ENCODE measurements at places on chromosomes 4 and X.
A peak's percentile ranks its signal among the peaks of the same experiment; 100 is the strongest.

DNA sequence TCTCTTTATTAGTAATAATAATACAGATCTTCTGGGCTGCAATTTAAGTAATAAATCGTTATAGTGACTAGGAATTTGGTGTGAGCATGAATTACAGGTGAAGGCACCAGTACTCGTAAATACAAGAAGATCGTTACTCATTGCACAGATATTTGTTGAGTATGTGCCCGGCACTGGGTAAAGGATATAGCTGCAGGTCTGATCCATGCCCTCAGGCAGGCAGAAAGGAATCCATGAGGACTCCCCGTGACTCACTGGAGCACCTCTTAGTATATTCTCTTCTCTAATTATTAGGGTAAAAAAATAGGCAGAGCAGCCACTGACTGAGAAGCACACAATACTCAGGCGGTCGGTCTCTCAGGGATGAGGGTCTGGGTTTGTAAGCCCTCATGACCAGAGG, 868.3 kb downstream of the RAB28 start:
- no peak for DNase-seq

DNA sequence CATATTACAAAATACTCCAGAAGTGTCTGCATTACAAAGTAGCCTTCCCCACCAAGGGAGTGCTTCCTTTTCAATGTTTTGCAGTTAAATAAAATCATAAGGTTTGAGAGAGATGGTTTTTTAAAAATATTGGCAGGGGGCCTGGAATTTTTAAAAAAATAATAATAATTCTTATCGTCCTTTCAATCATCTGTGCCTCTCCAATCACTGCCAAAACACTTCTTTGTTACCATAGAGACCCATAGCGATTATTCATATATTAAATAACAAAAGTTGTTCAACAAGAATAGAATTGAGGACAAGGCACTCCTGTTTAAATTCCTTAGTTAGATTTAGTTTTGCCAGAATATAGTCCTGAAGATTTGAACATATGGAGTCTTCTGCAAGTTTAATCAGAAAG, 203.1 kb downstream of the FAT4 start:
- no peak for DNase-seq

DNA sequence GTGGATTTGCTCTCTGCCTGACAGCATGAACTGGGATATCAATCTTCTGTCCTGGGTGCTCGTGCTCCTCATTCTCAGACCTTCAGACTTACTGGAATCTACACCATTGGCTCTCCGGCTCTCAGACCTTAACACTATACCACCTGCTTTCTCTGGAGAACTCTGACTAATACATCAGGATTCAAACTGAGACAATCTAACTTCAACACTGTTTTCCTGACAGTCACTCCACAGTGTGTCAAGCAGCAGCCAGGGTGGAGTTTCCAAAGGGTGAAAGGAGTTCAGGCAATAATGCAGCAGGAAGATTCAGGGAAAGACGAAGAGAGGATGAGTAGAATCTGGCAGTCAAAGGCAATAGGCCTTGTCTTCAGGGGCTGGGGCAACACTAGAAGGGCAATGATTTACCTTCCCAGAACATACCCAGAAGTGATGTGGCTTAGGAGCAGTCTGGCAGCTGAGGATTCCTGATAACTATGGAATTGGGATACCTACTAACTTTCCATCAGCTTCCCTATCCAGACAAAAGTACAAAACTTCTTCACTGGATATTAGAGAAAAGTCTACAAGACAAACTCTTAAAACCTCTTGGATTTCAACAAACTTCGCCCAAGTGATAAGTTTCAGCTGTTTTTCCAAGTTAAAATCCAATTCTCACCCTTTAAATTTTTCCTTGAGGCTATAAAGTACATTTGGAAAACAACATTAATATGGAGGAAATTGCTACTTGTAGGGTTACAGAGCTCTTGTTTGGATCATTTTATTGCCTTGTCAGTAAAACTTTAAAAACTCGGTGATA, 58.4 kb upstream of the SLIT2 start:
- DNase-seq, result no peak

- no peak for DNase-seq
Measured at GRCh38 chr4:165383591-165384073, 4.8 kb downstream of the CPE start.

DNA sequence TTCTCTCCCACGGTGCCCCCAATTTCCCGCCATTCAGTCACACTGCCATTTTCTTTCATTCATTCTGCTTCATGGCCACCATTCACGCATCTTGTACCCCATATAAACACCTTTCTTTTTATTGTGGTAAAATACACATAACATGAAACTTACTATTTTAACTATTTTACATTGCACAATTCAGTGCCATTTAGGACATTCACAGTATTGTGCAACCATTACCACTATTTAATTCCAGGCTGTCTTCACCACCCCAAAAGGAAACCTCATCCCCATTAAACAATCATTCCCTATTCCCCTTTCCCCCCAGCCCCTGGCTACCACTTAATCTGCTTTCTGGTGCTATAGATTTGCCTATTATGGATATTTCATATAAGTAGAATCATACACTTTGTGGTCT, 15.9 kb downstream of the SPACA5 start:
- no peak for DNase-seq

GRCh38 chr4:108317377-108317776, 148.6 kb upstream of the LEF1 start:
- DNase-seq, result no peak

GRCh38 chr4:76459291-76459723, 24.3 kb downstream of the SHROOM3 start:
- no peak for DNase-seq

DNA sequence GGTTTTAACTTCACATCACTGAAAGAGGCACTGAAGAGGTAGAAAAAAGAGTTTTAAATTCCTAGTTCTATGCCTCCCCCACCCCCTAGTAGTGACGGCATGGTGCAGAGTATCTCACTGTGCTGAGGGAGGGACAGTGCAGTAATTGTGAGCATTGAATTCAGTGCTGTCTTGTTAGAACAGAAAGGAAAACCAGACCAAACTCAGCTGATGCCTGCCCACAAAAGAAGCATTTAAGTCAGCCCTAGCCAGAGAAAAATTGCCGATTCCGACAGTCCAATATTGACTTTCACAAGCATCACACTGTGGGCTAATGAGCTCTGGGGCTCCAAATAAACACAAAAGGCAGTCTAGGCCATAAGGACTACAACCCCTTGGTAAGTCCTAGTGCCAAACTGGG, 417.7 kb downstream of the AR start:
- DNase-seq, result no peak

DNA sequence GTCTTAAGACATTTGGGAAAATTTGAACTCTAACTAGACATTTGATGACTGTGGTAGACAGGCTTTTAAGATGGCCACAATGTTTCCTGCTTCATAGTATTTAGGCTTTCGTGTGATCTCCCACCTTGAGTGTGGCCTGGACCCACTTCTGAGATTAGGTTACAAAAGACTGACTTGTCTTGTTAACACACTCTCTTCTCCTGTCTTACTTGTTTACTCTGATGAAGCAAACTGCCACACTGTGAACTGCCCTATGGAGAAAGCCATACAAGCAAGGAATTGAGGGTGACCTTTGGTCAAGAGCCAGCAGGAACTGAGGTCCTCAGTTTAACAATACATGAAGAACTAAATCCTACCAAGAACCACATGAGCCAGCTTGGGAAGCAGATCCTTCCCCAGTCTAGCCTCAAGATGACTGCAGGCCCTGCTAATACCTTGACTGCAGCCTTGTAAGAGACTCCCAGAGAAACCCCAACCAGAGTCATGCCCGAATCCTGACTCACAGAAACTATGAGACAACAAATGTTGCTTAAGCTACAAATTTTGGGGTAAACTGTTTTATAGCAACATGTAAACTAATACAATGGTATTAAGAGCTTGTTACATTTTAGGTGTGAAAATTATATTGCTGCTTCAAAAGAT, 20.3 kb downstream of the UBA6 start:
- DNase-seq, result no peak

DNA sequence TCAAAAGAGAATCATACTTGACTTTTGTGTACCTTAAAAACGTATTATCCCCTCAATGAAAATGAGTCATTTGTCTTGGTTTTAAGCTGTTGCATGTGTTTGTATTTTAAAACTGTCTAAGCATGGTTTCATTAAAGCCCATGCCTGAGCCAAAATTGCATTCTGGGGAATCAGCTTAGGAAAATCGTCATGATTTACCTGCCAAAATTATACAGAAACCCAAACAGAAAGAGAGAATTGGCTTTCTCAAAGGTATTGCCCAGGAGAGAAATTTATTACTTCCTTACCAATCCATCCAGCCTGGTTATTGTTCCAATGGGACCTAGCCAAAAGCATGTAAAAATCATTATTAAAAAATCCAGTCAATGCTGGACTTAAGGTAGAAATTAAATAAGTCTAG, 37.6 kb downstream of the GPR174 start:
- DNase-seq, result no peak

DNA sequence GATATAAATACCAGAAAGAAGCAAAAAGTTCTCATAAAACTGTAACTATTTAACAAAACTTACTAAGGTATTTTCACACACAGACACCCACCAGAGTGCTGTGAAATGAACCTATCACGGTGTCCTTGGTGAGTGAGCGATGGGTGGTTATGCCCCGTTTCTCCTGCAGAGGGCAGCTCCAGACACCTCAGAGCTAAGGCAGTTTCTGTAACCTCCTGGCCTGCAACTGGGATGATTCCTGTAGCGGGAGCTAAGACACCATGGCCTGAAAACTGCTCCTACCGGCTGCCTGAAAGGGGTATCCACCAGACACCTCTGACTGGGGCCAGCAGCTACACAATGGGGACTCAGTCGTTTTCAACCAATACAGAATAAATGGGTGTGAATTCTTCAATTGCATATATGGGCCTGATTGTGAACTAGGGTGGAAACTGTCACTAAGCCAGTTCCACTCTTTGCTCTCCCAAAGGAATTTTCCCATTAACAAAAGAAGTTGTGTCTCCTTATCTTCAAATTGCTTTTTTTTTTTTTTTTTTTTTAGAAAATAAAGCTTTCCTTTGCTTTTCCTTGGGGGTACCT, 2375.8 kb upstream of the TENM3 start:
- peak; percentile 68 for DNase-seq

GRCh38 chrX:10526451-10526850, 93.9 kb downstream of the MID1 start:
- DNase-seq, result no peak

- no peak for DNase-seq
Measured at GRCh38 chr4:53804719-53805118, 213.4 kb upstream of the LNX1 start.

DNA sequence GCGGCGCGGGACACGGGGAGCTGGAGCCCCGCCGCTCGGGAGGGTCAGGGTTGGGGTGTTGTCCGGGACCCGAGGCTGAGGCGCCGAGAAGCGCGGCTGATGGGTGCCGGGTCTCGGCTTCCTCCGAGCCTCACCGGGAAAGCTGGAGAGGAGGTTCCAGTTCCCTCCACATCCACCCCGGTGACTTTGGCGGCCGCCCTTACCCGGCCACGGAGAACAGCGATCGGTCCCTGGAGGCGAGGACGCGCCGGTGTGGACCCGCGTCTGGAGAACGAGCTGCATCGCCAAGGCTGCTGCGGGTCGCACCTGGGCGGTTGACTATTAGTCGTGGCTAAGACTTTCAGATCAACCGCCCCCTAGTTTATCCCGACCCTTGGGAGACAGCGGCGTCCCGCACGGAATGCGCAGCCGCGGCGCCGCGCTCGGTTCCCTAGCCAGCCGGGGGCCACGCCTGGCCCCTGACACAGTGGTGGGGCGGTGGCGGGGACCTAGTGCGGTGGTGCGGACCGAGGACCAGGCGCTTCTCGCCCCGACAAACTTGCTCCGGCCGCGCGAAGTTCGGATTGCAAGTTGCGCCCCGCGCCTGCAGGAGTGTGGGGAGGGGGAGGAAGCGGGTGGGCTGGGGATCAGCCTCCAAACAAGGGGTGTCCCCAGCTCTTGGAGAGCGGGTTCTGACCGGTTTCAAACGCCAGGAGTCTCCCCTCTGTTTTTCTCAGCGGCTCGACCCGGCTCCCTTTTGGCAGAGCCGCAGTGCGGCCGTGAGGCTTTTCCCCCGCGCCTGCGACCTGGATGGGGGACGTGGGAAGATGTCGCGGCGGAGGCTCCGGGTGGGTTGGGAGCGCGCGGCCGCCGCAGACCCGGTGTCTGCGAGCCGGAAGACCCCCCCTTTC, 568 bp downstream of the FHDC1 start:
- peak; percentile 54 for DNase-seq

- no peak for DNase-seq
Measured at GRCh38 chr4:180081072-180081471, 2162.1 kb upstream of the TENM3 start.

GRCh38 chr4:113447769-113448168, 313.8 kb downstream of the CAMK2D start:
- DNase-seq, result no peak

GRCh38 chr4:69995526-69996016, at the start of gene STATH:
STATH (plus strand) TSS chr4:69995966; CDS start chr4:69998438, 2,472 bp downstream.
- DNase-seq, result no peak

- DNase-seq, result no peak
Measured at GRCh38 chr4:47876784-47877546, 37.4 kb downstream of the NFXL1 start.

- DNase-seq, result no peak
Measured at GRCh38 chr4:107854356-107855022, 29.8 kb downstream of the SGMS2 start.

DNA sequence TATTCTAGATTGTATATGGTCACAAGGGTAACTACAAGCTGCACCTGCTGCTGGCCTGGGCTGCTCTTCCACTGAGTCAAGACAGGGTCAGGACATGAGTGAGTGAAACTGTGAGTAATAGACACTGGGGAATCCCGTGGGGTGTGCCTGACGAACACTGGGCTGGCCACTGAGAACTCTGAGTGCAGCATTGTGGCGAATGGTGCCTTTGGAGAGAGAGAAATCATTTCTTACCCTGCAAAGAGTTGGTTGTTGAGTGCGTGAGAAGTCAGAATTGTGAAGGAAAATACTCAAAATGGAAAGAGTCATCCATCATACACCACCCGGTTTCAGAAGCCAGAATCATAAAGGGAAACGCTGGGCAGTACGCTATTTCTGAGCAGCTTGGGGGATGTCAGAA, 43.1 kb upstream of the LSM6 start:
- no peak for DNase-seq

DNA sequence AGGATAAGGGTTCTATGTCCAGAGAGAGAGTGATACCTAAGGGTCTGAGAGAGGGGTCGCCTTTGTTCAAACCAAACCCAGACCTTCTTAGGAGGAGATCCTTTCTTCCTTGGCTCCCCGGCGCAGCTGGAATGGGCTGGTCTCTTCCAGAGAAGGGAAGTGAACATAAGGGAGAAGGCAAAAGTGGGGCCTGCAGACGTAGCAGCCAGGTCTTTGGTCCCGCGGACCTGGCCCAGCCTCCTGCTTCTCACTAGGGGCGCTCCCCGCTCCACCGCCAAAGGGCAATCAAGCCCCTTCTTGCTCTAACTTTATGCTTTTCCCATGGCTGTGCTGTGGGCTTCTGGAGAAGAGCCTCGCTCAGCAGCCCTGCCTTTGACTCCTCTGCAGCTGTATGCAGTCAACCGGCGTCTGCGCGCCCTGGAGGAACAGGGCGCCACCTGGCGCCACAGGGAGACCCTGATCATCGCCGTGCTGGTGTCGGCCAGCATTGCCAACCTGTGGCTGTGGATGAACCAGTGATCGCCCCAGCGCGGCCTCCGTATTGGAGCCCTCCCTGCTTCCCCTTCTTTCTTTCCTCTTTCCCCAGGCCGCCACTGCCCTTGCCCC, 6.5 kb downstream of the FATE1 start:
- DNase-seq, result peak; percentile 66

All from mesothelial cell of epicardium (in vitro differentiated cells).